Activated CD4-positive, alpha-beta T cell treated with anti-CD3 and anti-CD28 coated beads for 36 hours (primary cell): ENCODE measurements at places on chromosomes 1 and 21. TPM values are rescaled to one million over a fixed set of nuclear protein-coding genes. Genes with fewer than 3 reads are reported as not detected.
A peak's percentile ranks its signal among the peaks of the same experiment; 100 is the strongest.

- H3K4me3 ChIP-seq: no peak overlapping the region
- H3K27ac ChIP-seq: no peak overlapping the region
- no peaks in the 10 kb centered on the region for H3K27me3 ChIP-seq
- DNase-seq: no peak
- H3K4me1 ChIP-seq: peaks cover 15% of the 10 kb centered on the region
- H3K36me3 ChIP-seq: peaks cover 14% of the 10 kb centered on the region
Measured at GRCh38 chr21:36235058-36235582, 78.5 kb downstream of the DOP1B start.

DNA sequence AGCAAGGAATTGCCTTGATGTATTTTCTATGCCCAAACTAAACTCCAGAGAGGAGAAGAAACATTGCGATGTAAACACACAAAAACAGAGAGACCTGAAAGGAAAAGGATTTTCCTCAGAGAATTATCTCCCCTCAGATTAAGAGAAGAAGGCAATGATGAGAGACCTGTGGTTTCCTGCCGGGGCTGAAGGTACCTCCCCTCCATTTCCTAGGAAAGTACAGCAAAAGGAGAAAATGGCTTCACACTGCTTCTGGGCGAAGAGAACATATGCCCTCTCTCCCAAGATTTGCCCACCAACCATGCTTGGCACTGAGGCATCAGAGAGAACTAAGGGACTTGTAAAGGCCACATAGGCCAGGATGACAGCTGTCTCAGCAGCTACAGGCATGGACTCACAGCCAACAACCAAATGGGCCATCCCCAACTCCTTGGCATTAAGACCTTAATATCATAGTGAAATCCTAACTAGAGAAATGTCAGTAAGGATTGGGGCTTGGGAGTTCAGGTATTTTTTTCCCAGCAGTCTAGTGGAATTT is 523.0 kb downstream of the PTPRC start:
- DNase-seq: peak; percentile 12
- no peaks in the 10 kb centered on the region for H3K27me3 ChIP-seq
- H3K36me3 ChIP-seq: no peaks in the 10 kb centered on the region
- peaks cover 34% of the 10 kb centered on the region for H3K4me1 ChIP-seq
- H3K27ac ChIP-seq: peak overlapping the region; percentile 53

DNA sequence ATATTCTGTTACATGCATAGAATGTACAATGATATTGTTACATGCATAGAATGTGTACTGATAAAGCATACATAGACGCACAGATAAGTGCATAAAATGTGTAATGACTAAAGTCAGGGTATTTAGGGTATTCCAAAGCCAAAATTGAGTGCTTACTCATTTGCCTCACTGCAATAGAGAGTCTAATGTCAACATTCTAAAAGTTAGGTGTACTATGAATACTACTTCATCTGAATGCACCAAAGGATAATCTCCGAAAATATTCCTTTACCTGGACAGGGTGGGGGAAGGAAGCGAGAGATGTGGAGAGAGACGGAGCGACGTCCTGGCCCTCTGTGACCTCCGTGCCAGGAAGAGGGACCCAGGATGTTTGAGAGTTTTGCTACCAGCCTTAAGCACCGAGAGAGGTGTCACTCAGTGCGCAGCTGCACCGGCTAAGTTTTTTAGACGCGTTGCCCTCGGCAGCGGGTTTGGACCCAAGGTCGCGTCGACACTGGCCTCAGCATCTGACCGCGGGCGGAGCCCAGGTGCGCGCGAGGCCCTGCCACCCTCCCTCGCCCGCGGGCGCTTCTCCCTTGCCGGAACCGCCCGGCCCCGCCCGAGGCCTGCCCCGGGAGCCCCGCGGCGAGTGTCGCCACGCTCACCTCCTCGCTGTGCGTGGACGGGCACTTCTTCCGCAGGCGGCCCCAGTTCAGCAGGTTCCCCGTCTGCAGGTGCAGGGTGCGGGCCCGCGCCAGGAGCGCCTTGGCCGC is 660 bp downstream of the GCLM start:
- H3K27ac ChIP-seq: peak overlapping the region; percentile 97
- DNase-seq: peak; percentile 68
- peak overlapping the region; percentile 96 for H3K4me3 ChIP-seq
- H3K27me3 ChIP-seq: no peaks in the 10 kb centered on the region

DNA sequence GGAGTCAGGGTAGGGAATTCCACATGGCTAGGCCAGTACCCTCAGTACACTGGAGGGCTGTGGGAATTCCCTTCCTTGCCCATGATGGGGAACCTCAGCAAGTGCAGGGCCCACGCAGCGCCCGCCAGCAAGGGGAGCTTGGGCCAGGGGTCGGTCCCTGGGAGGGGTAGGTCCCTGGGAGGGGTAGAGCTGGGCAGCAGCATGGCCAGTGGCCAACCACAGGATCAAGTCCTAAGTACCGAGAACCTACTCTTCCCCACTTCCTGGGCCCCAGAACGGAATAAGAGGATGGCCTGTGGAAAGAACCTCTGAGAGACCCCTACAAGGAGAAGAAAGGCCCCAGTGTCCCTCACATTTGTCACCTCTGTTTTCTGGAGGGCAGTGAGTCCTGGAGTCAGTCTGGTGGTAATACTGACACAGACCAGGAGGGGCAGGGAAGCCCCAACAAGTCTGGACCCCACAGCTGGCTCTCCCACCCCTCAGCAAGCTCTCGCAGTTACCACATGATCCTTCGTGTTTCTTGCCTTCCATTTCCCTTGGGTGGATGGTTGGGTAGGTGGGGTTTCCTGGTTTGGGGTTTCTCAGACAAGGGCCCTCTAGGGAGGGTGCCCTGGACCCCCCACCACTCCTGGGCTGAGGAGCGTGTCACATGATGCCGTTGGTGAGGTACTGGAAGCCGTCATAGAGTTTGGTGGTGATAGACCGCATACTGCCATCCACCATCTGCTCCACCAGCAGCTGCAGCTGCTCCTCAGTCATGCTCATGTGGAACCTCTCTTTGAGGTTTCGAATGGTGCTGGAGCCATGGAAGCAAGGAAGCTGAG is 10.3 kb downstream of the ZNF687 start:
- no peak overlapping the region for H3K4me3 ChIP-seq
- no peaks in the 10 kb centered on the region for H3K27me3 ChIP-seq
- H3K4me1 ChIP-seq: no peaks in the 10 kb centered on the region
- peak overlapping the region; percentile 55 for H3K27ac ChIP-seq

- H3K4me3 ChIP-seq: no peak overlapping the region
- no peaks in the 10 kb centered on the region for H3K4me1 ChIP-seq
- peaks cover 17% of the 10 kb centered on the region for H3K27me3 ChIP-seq
- H3K27ac ChIP-seq: no peak overlapping the region
- no peaks in the 10 kb centered on the region for H3K36me3 ChIP-seq
Measured at GRCh38 chr1:41397753-41398330, 36.6 kb downstream of the FOXO6 start.

The HMGCS2 gene
- total RNA-seq: not detected

The GPN2 gene
- 45.6 TPM for total RNA-seq

- no peak overlapping the region for H3K27ac ChIP-seq
- peaks cover 5% of the 10 kb centered on the region for H3K4me1 ChIP-seq
- H3K4me3 ChIP-seq: no peak overlapping the region
- peaks cover 40% of the 10 kb centered on the region for H3K36me3 ChIP-seq
- no peaks in the 10 kb centered on the region for H3K27me3 ChIP-seq
Measured at GRCh38 chr1:28208818-28209441, 23.9 kb downstream of the DNAJC8 start.

DNA sequence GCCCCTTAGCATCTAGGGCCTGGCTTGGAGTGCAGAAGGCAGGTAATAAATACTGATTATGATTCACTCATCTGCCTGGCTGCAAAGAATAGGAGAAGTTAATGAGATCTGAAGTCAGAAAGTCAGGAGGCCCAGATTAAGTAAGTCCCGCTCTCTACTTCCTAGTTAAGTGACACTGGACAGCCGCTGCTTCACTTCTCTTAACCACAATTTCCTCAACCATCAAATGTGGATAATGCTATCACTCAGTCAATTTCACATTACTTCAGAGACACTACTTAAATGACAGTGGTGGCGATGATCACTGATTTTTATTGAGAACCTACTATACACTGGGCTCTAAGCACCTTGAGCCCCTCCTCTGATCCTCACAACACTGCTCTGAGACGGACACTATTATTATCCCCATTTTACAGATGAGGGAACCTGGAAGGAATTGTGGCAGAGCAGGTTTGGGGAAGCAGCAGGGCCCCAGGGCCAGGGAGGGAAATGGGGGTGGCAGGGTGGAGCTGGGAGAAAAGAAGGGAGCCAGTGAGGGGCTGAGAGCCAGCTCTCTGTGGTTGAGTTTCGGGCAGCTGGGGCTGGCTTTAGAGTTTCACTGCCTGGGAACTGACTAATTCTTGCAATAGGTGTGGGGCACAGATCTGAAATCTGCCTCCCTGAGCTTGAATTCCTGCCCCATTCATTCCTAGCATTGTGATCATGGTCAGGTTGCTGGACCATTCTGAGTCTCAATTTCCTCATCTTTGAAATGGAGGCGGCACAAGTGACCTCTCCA is 2.4 kb upstream of the E2F2 start:
- H3K36me3 ChIP-seq: peaks cover 13% of the 10 kb centered on the region
- peaks cover 49% of the 10 kb centered on the region for H3K4me1 ChIP-seq
- peak; percentile 33 for DNase-seq
- no peaks in the 10 kb centered on the region for H3K27me3 ChIP-seq
- no peak overlapping the region for H3K4me3 ChIP-seq

GRCh38 chr1:94072840-94073522 is 48.0 kb downstream of the ABCA4 start:
- H3K27ac ChIP-seq: no peak overlapping the region
- no peak overlapping the region for H3K4me3 ChIP-seq
- H3K4me1 ChIP-seq: peaks cover 7% of the 10 kb centered on the region
- H3K36me3 ChIP-seq: no peaks in the 10 kb centered on the region

DNA sequence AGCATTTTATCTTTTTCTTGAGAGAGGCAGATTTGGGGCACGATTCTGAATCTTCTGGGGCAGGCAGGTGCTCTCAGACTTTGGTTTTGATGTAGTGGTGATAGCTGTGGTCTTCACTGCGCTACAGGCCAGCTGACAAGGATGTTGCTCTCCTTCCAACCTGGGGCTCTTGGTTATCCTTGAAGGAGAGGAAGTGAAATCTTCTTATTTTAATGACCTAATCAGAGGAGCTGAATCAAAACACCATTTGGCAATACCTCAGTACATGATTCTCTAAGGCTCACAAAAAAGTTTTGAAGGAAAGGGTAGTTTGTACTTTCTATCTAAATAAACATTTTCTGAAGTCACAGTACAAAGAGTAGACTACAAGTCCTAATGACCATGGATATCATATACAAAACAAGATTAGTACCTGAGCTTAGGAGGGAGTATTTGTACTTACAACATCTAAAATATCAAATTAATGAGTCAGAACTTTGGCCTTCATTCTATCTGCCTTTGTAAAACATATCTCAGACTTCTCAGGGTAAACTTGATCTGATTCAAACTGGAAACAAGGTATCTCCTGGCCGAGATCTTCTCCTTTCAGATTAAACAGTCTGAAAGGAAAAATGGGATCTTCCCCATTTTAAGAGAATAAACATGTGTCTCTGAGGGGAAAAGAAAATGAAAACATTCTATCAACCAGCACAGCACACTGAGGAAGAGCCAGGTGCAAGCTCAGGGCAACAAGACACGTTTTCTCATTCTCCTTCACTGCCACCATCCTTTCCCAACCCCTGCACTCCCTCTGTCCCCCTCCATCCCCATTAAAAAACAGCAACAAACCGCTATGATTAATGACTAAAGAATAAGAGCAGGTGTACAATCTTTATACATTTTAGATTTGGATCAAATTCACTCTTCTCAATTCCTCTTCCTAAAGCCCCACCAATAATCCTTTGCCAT is 69.2 kb downstream of the SH3GLB1 start:
- DNase-seq: no peak
- H3K4me3 ChIP-seq: peak overlapping the region; percentile 38
- H3K36me3 ChIP-seq: no peaks in the 10 kb centered on the region
- no peaks in the 10 kb centered on the region for H3K27me3 ChIP-seq

DNA sequence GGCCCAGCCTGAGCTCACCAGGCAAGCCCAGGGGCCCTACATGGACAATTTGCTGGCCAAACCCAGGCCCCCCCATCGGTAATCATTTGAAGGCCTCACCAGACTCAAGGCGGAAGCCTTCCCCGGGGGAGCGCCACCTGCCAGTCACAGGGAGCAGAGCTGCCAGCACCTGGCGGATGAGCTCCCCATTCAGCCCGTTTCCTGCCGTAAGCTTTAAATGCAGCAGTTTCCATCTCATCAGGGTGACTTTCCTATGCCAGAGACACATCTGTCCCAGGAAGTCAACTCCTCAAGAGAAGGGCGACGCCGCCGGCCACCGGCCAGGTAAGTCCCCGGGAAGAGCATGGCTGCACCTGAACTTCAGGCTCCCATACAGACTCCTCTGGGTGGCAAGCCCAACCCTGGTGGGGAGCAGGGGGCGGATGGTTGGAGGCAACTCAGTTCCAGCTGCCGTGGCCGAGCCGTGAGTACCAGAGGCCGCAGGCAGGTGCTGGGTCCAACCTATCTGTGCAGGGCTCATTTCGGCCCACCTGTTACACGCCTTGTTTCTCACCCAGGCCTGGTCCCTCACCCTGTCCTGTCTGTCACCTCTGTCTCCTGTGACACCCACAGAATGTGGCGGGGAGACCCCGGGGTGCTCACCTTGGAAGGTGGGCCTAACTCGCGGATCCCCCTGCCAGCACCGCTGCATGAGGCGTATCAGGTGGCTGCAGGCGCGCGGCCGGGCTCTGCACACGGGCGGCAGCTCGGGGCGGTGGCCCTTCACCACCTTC is 20.7 kb downstream of the RIPK4 start:
- no peaks in the 10 kb centered on the region for H3K4me1 ChIP-seq
- H3K36me3 ChIP-seq: peaks cover 1% of the 10 kb centered on the region
- H3K4me3 ChIP-seq: no peak overlapping the region
- no peak overlapping the region for H3K27ac ChIP-seq
- no peaks in the 10 kb centered on the region for H3K27me3 ChIP-seq

DNA sequence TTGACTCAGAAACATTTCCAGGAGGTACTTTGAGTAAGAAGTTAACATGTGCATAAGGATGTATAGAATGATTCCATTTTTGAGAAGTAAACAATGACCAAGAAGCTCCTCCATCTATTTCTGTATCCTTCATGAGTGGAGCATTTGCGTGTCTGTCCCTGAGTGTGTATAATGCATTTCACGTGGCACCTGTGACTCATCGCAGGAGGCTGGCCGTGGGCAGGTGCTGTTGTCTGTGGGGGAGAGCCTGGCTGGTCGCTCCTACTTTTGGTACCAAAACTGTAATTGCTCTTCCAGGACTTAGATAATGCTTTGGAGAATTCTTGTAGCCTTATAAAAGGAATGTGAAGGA is 16.5 kb downstream of the SLC37A1 start:
- peaks cover 39% of the 10 kb centered on the region for H3K36me3 ChIP-seq
- H3K27me3 ChIP-seq: no peaks in the 10 kb centered on the region

The MYBPHL gene
- not detected for total RNA-seq

GRCh38 chr1:22283596-22283995 is 140.7 kb upstream of the WNT4 start:
- H3K27me3 ChIP-seq: peaks cover 12% of the 10 kb centered on the region
- H3K4me1 ChIP-seq: no peaks in the 10 kb centered on the region
- no peak overlapping the region for H3K4me3 ChIP-seq
- no peaks in the 10 kb centered on the region for H3K36me3 ChIP-seq
- no peak for DNase-seq
- no peak overlapping the region for H3K27ac ChIP-seq
